ENCODE measurements at places on chromosomes 3 and 15. TPM values are rescaled to one million over a fixed set of nuclear protein-coding genes. Genes with fewer than 3 reads are reported as not detected.

Gene NISCH
- total RNA-seq = 59.1 TPM

Gene ECE2
- 0.19 TPM for total RNA-seq

Gene EFCC1
- total RNA-seq = 1.7 TPM

Gene FBN1
- total RNA-seq = 32.1 TPM

Gene ARGFX
- not detected for total RNA-seq

Gene PRKCI
- 14.3 TPM for total RNA-seq

Gene CTDSPL
- 36.4 TPM for total RNA-seq

Gene ADGRG7
- 0.13 TPM for total RNA-seq

Gene TMEM207
- total RNA-seq = not detected

Gene PTH1R
- 5.4 TPM for total RNA-seq

Gene ITIH1
- 0.35 TPM for total RNA-seq

Gene PDIA3
- 176 TPM for total RNA-seq

Gene CACNA2D3
- 11.3 TPM for total RNA-seq

Gene WWTR1
- total RNA-seq = 82.7 TPM

Gene PLA2G4E
- 0.08 TPM for total RNA-seq

Gene PLCL2
- 27.0 TPM for total RNA-seq

Gene USP50
- total RNA-seq = 1.5 TPM

Gene ALS2CL
- total RNA-seq = 32.5 TPM

Gene C2CD4A
- 0.05 TPM for total RNA-seq

Gene GP9
- 0.27 TPM for total RNA-seq

Gene CLSTN2
- total RNA-seq = 3.9 TPM

Gene CYP8B1
- not detected for total RNA-seq

Gene GUCA1C
- total RNA-seq = 0.81 TPM

Gene PRR20G
- total RNA-seq = not detected

Gene UBE2Q2
- 38.3 TPM for total RNA-seq

Measured in cardiac septum (tissue), 1 donor.